Femur (tissue), 1 donor: ENCODE measurements at places on chromosomes 12 and 14.

GRCh38 chr12:122399254-122399591 lies 23.2 kb downstream of the CLIP1 start:
- no peak for DNase-seq

- no peak for DNase-seq
These were observed 312.9 kb downstream of the MED13L start for GRCh38 chr12:115964626-115965025.

DNA sequence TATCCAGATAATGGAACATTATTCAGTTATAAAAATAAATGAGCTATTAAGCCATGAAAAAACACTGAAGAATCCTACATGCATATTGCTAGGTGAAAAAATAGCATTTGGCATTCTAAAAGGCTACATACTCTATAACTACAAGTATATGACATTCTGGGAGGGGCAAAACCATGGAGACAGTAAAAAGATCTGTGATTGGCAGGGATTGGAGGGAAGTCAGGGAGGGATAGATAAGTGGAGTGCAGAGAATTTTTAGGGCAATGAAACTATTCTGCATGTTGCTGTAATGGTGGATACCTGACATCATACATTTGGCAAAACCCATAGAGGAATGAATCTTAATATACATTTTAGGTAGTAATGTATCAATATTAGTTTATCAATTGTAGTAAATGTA lies 63.1 kb upstream of the SLC38A2 start:
- no peak for DNase-seq

DNA sequence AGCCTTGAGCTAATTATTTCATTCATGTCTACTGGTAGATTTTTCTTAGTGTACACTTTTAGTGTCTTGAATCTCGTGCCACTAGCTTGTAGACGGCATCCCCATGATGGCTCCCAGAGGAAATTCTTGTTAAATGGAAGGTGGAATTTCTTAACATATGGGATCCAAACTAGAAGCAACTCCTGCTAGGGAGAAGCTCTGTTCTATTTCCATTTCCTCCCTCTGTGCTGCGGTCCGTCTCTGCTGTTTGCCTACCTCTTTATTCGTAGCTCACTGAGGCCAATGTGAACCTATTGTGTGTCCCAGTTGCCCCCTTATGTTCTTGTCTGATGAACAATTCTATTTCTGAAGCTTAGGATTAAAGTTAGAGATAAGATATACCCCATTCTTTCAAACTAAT lies 588 bp downstream of the PIK3C2G start:
- DNase-seq, result no peak

- peak; percentile 22 for DNase-seq
These were observed 780 bp downstream of the TBC1D15 start for GRCh38 chr12:71840231-71840847.

- DNase-seq, result no peak
These were observed 34.7 kb downstream of the KICS2 start for GRCh38 chr12:64187370-64187769.

- peak; percentile 48 for DNase-seq
These were observed 31.1 kb downstream of the CCDC177 start for GRCh38 chr14:69543341-69544115.

- DNase-seq, result no peak
These were observed 106.8 kb downstream of the PHETA1 start for GRCh38 chr12:111261911-111262676.

GRCh38 chr12:10700581-10700980 lies 22.5 kb downstream of the YBX3 start:
- DNase-seq, result no peak

GRCh38 chr14:70468731-70469130 lies 16.8 kb downstream of the ADAM21 start:
- DNase-seq, result no peak

GRCh38 chr12:104458694-104459367 lies 2.1 kb downstream of the CHST11 start:
- peak; percentile 75 for DNase-seq

- DNase-seq, result peak; percentile 85
These were observed 234.9 kb downstream of the FLRT2 start for GRCh38 chr14:85764822-85765221.

- no peak for DNase-seq
These were observed 149.7 kb downstream of the PHLDA1 start for GRCh38 chr12:75881920-75882319.

DNA sequence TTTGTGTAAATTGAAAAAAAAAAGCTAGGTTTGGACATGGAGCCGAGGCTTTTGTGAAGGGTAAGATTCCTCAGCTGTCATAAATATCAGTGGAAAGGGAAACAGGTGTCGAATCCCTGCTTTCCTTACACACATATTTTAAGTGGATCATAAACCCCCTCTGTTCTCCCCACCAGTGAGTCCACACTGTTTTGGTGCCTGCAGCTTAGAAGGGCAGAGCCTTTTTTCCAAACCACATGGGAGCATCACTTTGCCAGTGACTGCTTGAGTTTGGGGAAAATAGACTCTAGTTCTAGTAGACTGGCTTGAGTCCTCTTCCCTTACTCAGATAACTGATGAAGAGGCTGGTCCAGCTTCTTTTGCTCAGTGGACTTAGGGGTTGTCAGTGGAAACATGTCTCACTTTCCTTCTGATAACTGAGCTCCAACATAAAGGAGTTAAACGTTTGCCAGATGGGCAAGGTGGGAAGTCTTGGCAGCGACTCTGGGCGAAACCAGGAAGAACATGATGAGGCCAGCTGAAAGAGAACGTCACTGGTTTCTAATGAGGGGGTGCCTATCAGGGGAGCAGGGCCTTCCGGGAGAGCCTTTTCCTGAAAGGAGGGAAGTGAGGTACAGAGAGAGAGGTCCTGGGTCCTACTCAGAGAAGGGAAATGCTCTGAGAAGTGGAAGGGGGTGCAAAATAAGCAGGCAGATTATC lies 168.1 kb upstream of the PARP11 start:
- DNase-seq, result no peak

DNA sequence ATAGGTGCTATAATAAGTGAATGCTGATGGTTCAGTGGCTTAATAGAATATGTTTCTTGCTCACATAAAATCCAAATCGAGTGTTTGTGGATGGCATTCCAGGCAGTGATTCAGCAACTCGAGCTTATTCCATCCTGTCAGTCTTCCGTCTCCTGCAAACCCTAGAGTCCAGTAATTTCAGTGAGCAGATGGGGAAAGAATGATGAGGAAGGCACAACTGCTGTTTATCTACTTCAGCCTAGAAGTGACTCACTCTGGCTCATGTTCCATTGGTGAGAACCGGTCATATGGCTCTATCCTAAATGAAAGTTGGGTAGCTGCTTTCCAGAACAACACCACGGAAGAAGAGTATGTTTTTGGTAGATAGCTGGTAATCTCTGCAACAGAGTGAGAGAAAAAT lies 421.8 kb upstream of the PDE3A start:
- no peak for DNase-seq
